Activated CD4-positive, alpha-beta T cell treated with anti-CD3 and anti-CD28 coated beads, Interleukin-10, Interleukin-2, amounts not matched to agents 100 ng/mL and 50 ng/mL, durations not matched to agents 16 hours and 8 hours (primary cell): ENCODE measurements at places on chromosomes 13 and 19.

DNA sequence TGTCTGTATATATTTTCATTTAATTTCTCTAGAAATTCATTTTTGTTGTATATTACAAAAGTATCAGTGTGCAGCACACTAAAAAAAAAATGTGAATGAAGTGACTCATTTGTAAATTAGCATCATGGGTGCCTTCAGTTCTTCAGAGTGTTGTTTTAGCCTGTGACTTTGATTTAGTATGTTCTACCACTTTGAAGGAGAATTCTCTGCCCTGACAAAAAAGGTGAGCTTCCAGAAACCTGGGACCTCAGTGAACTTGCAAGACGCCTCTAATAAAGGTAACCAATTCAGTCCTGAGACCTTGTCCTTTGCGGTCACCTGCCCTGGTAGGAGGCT lies 2.4 kb downstream of the METTL21C start:
- no peak for DNase-seq

DNA sequence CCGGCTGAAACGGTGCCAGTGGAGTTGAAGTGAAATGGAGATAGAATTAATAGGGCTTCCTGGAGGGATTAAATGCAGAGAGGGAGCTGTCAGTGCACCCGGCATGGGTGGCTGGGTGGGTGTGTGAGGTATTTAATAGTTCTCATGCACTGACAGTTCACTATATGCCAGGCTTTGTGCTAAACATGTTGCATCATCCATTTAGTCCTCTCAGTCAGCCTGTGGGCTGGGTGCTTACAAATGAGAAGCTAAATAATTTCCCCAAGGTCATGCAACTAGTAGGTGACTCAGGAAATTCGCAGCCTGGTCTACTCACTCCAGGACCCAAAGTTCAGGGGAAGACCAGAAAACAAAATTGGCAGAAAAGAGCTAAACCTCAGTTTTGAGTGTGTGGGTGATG lies 63.5 kb upstream of the SPATA13 start:
- DNase-seq = peak; percentile 89

DNA sequence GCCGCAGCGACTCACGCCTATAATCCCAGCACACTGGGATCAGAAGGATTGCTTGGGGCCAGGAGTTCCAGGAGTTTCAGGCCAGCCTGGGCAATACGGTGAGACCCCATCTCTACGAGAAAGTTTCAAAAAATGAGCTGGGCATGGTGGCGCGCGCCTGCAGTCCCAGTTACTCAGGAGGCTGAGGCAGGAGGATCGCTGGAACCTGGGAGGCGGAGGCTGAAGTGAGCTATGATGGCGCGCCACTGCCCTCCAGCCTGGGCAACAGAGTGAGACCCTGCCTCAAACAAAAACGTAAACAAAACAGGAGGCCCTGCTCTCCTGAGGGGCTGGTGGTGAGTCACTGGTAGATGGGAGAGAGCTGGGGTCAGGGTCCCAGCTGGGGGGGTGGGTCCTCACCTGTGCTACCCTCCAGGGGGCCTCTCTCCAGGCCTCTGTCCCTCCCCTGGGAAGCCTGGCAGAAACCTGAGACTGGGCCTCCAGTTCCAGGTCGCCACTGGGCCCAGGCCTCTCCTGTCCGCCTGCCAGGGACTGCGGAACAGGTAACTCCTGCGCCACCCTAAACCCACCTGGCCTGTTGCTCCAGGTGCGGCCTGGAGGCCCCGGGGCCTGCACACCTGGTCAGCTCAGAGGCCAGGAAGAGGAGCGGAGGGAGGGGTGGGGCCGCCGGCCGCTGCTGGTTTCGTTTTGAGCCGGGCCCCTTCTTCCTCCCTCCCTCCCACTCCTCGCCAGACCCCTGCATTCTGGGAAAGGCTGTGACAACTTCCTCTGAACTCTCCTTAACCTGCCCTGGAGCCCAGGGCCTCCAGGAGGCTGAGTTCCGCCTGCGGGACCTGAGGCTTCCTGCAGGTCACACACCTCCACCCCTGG lies 17.2 kb upstream of the ZBTB7A start:
- peak; percentile 66 for DNase-seq

DNA sequence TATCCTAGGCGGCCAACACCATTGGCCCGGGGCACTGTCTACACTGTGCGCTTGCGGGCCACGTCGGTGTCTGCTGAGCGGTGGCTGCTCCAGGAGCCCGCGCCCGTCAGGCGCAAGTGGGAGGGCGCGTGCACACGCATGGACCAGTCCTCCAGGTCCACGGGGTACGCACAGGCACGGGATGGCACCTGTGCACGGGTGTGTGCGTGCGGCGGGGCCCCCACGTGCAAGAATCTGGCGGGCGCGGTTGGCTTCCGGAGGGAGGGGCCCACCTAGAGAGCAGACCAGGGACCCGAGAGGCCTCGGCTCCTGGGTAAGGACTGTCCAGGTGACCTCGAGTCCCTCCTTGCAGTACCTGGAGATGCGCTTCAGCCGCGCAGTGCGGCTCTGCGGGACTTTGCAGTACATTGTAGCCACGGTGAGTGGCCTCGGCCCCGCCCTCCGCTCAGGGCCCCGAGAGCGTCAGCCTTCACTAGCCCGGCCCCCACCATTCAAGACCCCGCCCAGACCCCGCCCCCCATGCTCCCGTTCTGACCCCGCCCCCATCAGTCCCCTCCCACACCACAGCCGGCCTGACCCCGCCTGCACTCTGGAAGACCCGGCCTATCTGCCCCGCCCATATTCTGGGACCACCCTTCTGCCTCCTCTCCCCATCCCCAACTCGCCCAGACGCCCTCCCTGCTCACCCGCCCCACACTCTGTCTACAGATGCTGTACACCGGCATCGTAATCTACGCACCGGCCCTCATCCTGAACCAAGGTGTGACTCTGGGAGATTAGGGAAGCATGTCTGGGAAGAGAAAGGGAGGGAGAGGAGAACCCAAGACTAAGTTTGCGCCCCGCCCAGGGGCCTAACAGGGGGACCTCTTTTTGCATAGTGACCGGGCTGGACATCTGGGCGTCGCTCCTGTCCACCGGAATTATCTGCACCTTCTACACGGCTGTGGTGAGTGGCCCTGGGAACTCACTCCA lies 2.3 kb downstream of the SLC5A5 start:
- DNase-seq = peak; percentile 79

DNA sequence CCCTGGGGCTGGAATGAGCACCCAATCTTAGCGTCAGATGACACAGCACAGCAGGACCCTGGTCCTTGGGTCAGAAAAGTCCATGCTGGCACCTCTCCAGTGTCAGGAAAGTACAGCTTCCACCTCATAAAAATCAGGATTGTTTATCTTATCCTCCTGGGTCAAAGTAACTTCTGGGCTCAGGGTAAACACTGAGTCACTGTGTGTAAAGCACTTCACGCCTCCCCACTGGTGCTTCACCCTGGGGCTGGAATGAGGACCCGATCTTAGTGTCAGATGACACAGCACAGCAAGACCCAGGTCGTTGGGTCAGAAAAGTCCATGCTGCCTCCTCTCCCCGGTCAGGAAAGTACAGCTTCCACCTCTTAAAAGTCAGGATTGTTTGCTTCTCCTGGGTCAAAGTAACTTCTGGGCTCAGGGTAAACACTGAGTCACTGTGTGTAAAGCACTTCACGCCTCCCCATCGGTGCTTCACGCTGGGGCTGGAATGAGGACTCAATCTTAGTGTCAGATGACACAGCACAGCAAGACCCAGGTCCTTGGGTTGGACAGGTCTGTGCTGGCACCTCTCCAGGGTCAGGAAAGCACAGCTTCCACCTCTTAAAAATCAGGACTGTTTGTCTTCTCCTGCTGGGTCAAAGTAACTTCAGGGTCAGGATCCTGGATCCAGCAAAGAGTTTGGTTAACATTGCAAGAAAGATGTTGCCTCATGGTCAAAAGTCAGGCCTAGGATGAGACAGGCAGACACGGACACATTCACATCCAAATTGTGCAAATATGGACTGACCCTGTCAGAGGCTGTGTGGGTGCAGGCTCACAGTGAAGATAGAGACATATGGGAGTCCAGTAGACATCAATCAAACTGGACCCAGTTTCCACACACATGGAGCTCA lies 39.2 kb upstream of the CYP2A7 start:
- DNase-seq = no peak

DNA sequence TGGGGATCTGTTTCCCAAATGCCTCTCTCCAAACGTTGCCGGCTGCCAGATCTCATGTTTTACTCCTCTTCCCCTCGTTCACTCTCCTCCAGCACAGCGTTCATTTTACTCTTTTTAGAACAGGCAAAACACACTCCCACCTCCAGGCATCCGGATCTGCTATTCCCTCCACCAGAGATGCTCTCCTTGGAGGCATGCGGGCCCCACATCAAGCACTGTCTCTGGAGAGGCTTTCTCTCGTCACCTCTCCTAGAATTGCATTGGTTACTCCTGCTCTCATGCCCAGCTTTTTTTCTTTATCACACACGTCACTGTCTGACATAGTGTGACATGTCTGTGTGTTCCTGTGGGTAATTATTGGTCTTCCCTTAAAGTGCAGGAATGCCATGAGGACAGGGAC lies 20.1 kb upstream of the MYADM start:
- no peak for DNase-seq

DNA sequence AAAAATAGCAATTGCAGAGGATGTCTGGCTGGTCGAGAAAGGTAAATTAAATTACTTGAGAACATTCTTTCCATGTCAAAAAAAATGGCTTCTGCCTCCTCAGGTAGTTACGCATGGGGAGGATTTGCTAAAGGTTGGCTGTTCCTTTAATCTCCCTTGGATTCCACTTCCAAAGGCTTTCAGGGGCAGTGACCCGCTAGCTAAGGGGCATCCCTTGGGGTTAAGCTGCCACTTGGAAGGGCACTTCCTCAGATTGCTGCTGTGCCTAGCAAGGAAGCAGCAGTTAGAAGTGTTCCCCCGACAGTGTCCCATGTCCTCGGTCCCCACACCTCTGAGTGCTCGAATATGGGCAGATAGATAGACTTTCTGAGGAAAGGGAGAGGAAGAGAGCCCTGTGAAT lies 108.5 kb downstream of the RGCC start:
- no peak for DNase-seq

- no peak for DNase-seq
These were observed 78.2 kb downstream of the LRCH1 start for GRCh38 chr13:46631179-46631542.

GRCh38 chr19:50851620-50852019 lies 3.1 kb upstream of the KLK3 start:
- DNase-seq = no peak

DNA sequence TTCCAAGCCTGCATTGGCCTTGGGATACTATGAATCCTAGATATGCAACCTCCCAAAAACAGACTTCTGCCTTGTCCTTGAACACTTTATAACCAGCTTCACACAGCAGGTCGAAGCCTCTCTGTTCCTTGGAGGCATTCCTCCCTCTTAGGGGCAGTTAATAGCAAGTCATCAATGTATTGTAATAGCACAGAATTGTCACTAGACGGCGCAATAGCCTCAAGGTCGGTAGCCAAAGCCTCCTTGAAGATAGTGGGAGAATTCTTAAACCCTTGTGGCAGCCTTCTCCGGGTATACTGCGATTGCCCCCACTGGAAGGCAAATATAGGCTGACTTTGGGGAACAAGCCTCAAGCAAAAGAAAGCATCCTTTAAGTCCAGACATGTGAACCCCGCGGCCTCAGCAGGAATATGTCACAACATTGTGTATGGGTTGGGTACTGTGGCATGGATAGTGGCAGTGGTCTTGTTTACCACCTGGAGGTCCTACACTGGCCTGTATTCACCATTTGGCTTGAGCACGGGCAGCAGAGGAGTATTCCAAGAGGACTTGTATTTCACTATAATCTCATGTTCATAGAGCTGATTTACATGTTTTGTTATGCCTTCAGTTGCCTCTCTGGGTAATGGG lies 61.1 kb downstream of the ZNF431 start:
- peak; percentile 23 for DNase-seq

- no peak for DNase-seq
These were observed 83.3 kb downstream of the ERCC5 start for GRCh38 chr13:102928941-102929675.

DNA sequence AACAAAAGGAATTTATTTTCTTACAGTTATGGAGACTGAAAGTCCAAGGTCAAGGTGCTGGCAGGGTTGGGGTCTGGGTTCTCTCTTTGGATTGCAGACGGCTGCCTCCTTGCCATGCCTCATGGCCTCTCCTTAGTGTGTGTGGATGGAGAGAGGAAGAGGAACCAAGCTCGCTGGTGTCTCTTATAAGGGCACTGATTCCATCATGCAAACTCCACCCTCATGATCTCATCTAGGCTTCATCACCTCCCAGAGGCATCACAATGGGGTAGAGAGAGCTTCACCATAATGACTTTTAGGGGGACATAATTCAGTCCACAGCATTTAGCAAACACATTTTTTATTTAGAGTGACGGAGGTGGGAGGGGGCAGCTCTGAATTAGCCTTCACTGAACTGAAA lies 104.9 kb upstream of the ABCC4 start:
- no peak for DNase-seq

- no peak for DNase-seq
These were observed 5.8 kb upstream of the REXO1 start for GRCh38 chr19:1854039-1854541.

DNA sequence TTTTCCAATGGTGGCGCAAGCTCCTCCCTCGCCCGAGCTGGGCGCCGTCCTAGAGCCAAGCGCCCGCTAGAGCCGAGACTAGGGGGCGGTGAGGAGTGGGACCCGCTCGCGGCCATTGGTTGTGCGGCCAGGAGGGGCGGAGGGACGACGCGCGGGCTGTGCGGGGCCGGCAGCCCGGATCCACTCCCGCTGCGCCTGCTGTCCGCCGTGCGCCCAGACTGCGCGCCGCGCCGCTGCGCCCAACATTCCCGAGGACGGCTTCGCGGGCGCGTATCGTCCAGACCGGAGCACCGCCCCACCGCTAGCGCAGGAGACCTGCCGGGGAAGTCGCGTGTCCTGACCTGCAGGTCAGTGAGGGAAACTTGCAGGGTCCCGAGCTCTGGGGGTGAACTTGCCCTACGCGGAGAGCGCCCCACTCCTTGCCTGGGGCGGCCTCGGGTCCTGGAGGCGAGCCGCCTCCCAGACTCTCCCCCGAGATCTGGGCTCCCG lies at the start of gene SERTM1:
Gene SERTM1 (plus strand): TSS at position 183 of the 489 bp plus-strand sequence. CDS start 21,059 bp downstream, outside the sequence.
- no peak for DNase-seq

DNA sequence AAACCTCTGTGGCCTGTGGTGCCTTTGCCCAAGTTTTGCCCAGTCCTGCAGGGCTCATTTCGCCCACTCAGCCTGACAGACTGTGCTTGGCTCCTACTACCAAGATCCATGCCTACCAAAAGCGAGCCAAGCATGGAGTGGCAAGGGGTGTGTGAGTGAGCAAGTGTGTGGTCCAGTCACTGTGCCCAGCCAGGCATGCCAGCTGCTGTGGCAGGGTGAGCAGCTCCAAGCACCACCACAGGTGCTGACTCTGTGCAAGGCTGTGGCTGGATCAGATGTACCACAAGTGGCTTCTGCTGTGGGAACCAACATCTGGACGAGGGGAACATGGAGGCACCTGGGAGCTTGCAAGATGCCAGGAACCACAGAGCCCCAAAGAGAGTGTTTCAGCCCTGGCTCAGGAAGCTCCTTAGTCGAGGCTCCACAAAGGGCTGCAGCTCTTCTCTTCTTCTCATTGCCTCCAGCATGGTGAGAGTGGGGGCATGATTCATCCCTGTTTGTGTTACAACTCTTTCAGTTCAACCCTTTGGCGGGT lies 1564.2 kb upstream of the MIR17HG start:
- no peak for DNase-seq

GRCh38 chr13:98916403-98916802 lies 61.5 kb downstream of the DOCK9 start:
- no peak for DNase-seq

GRCh38 chr13:44334751-44335150 lies 38.9 kb upstream of the SERP2 start:
- DNase-seq = no peak

- no peak for DNase-seq
These were observed 11.2 kb downstream of the WDFY2 start for GRCh38 chr13:51595416-51595815.

GRCh38 chr13:72208112-72208645 lies 341.2 kb upstream of the DACH1 start:
- DNase-seq = no peak
